ENCODE measurements at places on chromosomes 13 and 19.

- DNase-seq = no peak
Measured at GRCh38 chr19:14023404-14024235, 4.3 kb upstream of the RLN3 start.

DNA sequence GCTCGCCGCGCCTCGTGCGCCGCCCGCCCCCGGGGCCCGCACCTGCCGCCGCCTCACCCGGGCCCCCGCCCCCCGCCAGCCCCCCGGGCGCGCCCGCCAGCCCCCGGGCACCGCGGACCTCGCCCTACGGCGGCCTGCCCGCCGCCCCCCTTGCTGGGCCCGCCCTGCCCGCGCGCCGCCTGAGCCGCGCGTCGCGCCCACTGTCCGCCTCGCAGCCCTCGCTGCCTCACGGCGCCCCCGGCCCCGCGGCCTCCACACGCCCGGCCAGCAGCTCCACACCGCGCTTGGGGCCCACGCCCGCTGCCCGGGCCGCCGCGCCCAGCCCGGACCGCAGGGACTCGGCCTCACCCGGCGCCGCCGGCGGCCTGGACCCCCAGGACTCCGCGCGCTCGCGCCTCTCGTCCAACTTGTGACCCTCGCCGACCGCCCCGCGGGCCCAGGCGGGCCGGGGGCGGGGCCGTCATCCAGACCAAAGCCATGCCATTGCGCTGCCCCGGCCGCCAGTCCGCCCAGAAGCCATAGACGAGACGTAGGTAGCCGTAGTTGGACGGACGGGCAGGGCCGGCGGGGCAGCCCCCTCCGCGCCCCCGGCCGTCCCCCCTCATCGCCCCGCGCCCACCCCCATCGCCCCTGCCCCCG is 17.2 kb downstream of the POLRMT start:
- DNase-seq = no peak

DNA sequence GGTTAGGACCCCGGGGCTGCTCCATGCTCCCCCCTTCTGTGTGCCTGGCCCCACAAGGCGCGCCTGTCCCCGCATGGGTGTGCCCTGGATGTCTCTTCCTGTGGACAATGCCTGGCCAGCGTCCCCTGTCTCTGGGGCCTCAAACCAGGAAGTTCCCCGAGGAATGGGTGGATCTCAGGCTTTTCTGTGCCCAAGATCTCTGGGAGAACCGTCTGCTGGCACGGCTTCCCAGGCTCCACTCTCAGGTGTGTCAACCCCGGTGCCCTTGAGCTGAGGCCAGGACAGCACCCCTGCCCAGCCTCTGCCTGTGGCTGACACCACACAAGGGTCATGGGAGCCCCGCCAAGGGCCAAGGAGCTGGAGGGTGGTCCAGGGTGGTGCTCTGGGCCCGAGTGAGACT is 15.7 kb downstream of the ZNF444 start:
- DNase-seq = no peak

GRCh38 chr13:67935626-67936025 is 705.5 kb upstream of the PCDH9 start:
- no peak for DNase-seq

DNA sequence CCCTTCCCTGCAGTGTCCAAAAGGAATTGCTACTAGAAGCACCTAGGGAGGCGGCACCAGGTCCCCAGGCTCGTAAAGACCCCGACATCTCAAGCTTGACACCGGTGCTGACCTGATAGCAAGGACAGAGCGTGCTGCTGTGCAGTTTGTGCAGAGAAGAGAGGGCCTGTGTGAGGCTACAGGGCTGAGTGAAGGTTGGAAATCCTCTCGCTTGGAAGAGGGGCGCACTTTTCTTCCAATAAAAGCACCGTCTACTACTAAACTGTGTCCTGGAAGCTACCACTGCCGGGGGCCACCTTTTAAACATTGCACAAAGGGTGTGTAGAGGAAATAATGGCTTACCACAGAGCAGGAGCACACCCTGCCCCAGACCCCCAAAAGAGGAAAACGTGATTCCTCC is 11.0 kb downstream of the TMEM272 start:
- DNase-seq = no peak

DNA sequence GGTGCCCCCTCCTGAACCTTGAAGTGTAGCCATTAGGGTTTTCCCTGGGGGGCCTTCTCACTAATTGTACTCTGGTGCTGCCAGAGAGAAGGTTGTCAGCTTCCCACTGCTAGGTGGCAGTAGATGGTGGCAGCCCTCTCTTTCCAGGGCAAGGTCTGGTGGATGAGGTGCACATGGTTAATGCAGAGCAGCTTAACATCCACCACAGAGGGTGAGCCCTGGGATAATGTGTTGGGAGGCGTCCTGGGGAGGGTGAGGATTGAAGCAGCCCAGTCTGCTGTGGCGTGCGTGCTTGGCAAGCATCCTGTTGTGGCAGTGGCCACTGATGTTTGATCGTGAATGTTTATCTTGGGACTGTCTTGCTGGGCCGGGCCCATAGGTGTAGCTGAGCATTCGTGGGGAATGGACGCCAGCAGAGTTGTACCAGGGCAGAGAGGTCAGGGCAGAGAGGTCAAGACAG is 5.8 kb downstream of the EGLN2 start:
- no peak for DNase-seq

DNA sequence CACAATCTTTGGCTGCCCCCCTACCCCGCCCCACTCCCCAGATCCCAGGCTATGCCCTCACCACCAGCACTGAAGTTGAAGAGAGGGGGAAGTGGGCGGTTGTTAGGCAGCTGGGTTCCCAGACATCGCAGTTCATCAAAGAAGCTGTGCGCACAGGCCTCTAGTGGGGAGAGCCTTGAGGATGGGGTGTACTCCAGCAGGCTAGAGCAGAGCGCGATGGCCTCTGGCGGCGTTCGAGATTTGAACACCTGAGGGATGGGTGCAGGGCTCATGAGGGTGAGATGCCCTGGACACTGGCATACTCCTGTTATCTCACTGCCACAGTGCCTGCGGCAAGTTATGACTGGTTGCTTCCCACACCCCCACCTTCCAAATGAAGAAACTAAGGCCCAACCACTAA is 10.0 kb downstream of the GSK3A start:
- no peak for DNase-seq

GRCh38 chr19:43532571-43532961 is 422 bp upstream of the ZNF575 start:
- peak; percentile 89 for DNase-seq

GRCh38 chr19:11187441-11187840 is 9.9 kb downstream of the KANK2 start:
- DNase-seq = no peak

- no peak for DNase-seq
Measured at GRCh38 chr13:36059321-36059720, 71.9 kb downstream of the DCLK1 start.

- no peak for DNase-seq
Measured at GRCh38 chr13:78520425-78520824, 82.9 kb downstream of the POU4F1 start.

DNA sequence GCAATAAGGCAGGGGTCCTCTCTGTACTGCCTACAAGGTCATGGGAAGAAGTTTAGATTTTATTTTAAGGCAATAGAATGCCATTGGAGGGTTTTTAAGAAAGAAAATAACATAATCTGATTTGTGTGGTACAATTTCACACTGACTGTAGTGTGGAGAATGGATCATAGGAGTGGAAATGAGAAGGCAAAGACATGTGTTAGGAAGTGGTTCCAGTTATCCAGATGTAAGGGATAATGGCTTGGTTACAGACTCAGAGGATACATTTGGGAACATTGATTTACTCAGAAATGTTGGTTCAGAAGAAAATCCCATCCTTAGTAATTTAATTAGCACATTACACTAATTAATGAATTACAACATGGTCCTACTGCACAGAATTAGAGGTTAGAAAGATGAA is 788.2 kb downstream of the SLITRK5 start:
- no peak for DNase-seq

GRCh38 chr13:99969919-99970650 is 1.5 kb downstream of the ZIC5 start:
- peak; percentile 28 for DNase-seq

GRCh38 chr19:27971071-27971470 is 1241.9 kb downstream of the UQCRFS1 start:
- no peak for DNase-seq

DNA sequence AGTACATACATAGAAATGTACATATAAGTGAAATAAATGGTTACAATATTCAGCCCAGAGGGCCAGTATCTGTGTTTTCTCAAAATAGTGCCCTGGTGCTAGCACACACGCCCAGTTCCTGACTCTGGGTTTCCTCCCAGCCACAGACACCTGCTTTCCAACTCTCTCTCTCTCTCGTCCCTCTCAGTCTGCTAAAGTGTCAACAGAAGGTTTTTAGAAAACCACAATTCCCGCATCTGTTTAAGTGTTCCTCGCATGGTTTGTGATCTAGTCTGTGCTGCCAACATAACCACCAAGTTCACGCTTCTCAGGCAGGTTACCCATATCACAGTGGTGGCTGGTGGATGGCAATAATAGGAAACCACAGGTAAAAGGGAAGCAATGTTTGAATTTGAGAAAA is 17.8 kb upstream of the UPF3A start:
- peak; percentile 75 for DNase-seq

- DNase-seq = no peak
Measured at GRCh38 chr13:43694146-43694664, 92.6 kb downstream of the ENOX1 start.

GRCh38 chr13:37615276-37615675 is 16.7 kb upstream of the POSTN start:
- DNase-seq = no peak
